Panc1 (cell line): ENCODE measurements at places on chromosomes 11 and 22. TPM values are rescaled to one million over a fixed set of nuclear protein-coding genes. Genes with fewer than 3 reads are reported as not detected.

Gene P2RY6
- 0.59 TPM for total RNA-seq

Gene FBLN1
- 143 TPM for total RNA-seq

Gene SPTBN2
- 7.3 TPM for total RNA-seq

Gene PANX2
- total RNA-seq, result 0.77 TPM

Gene CFAP300
- total RNA-seq, result 6.4 TPM

Gene TRAF6
- 10.9 TPM for total RNA-seq

Gene TLCD5
- 22.8 TPM for total RNA-seq

Gene ALX4
- 1.0 TPM for total RNA-seq

Gene LMNTD2
- total RNA-seq, result 21.8 TPM

Gene CCDC15
- total RNA-seq, result 2.8 TPM

Gene FIBIN
- not detected for total RNA-seq

Gene CCDC116
- total RNA-seq, result not detected

Gene IGLL1
- total RNA-seq, result not detected

Gene MS4A1
- total RNA-seq, result 0.59 TPM

Gene CDC42EP2
- total RNA-seq, result 8.1 TPM

Gene HEPHL1
- not detected for total RNA-seq

Gene UBQLNL
- total RNA-seq, result 0.72 TPM

Gene IFT27
- 44.4 TPM for total RNA-seq

Gene TRPM5
- 0.08 TPM for total RNA-seq

Gene MIAT
- 0.33 TPM for total RNA-seq

Gene ARHGAP42
- 7.1 TPM for total RNA-seq

Gene C11orf97
- total RNA-seq, result not detected

Gene DBX1
- total RNA-seq, result not detected

Gene E2F8
- total RNA-seq, result 14.2 TPM

Gene CRYBA4
- total RNA-seq, result not detected

Gene ATXN10
- 184 TPM for total RNA-seq

Gene OSBP2
- total RNA-seq, result 4.7 TPM

Gene DYNC2H1
- 12.4 TPM for total RNA-seq

Gene SAA4
- total RNA-seq, result not detected

Gene MOGAT2
- 0.08 TPM for total RNA-seq

Gene OR10G6
- total RNA-seq, result not detected

Gene MUC2
- total RNA-seq, result 0.08 TPM

Gene WT1
- total RNA-seq, result 15.9 TPM

Gene OR8D4
- total RNA-seq, result not detected
